ENCODE measurements at places on chromosomes 2 and 18.

DNA sequence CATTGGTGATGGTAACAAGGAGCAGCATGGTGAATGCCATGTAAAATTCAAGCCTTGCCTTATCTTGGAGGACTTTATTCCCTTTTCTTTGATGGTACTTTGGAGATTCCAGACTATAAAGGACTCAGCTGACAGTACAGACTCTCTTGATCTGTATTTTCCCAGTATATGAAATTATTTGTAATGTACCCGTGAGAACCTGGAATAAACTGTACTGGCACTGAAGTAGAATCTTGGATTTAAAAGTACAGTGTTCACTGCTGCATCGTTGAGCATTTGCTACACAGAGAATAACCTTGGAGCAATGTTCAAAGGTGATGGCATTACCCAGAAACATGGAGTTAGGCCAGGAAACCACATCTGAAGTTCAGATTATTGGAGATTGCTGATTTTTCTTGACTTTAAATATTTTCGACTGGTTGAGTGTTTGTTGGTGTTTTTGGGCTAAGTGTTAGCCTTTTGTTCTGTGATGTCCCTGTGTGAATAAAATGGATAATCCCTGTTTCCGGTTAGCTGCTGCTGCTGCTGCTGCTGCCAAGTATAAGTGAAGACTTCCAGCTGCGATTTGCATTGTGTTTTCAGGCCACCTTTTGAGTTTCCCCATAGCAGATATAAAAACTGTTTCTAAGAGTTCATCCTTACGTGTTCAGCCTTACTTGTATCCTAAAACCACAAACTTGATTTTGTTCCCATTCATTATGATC, 122.0 kb downstream of the SPTBN1 start:
- no peak for DNase-seq

DNA sequence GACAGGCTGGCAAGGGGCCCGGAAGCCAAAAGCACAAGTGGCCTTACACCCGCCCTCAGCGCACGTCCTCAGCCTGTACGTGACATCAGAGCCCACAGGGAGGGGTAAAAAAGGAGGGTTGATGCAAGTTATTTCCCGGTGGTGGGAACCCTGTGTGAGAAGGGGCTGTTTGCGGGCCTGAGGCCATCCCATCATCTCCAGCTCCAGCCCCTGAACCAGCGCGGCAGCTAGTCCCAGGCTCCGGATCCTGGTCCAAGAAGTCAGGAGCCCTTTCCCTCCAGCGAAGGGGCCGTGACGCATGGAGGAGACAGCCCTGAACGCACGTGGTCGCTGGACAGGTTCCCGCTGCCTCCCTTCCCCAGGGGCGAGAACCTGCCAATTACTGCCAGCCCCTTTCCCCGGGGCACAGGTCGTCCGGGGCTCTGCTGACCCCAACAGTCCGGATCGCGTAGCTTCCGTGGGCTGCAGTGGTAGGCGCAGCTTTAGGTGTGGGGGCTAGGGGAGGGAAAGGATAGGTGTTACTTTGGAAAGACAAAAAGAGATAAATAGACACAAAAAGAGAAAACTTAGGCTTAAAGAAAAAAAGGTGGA, 1.3 kb upstream of the LRP2 start:
- peak; percentile 54 for DNase-seq

DNA sequence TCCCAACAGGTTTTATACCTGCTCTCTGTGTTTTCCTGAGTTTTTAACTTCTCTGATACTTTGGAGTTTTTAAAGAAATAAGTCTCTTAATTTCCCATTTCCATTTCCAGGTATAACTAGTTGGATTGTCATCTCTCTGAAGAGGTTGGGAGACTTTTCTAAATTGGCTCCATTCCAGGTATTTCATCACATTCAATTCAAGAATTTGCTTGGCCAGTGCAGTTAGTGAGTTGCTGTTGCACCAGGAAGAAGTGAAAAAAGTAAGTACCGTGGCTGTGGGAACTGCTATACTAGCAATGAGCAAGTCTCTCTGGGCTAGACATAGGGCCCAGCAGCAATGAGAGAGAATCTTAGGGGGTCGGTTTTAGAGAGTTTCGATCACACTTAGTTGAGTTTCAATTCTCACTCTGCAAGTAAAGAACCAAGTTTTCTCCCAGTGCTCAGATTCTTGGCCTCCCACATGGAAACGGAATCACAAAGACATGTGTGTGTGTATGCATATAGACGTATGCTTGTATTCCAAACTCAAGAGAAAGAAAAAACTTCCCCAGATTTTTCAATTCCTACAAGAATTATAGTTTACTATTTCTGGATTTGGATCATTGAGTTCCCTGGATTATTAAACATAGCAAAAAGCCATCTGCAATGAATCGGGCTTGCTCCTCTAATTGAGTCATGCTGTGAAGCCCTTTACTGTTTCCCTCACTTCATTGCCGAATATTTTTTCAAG, 894.4 kb downstream of the BCL11A start:
- DNase-seq, result no peak

GRCh38 chr2:21256006-21256405, 132.2 kb downstream of the TDRD15 start:
- DNase-seq, result no peak

- DNase-seq, result no peak
These were observed 170.9 kb upstream of the GATA6 start for GRCh38 chr18:21998486-21998885.

DNA sequence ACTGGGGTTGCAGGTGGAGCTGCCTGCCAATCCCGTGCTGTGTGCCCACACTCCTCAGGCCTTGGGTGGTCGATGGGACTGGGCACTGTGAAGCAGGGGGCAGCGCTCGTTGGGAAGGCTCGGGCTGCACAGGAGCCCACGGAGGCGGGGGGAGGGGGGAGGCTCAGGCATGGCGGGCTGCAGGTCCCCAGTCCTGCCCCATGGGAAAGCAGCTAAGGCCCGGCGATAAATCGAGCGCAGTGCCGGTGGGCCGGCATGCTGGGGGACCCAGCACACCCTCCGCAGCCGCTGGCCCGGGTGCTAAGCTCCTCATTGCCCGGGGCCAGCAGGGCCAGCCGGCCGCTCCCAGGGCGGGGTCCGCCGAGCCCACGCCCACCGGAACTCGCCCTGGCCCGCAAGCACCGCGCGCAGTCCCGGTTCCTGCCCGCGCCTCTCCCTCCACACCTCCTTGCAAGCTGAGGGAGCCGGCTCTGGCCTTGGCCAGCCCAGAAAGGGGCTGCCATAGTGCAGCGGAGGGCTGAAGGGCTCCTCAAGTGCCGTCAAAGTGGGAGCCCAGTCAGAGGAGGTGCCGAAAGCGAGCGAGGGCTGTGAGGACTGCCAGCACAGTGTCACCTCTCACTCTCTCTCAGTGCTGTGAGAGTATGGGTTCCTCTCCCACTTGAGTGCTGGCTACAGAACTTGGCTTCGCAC, 1210.6 kb upstream of the NXPH2 start:
- no peak for DNase-seq

GRCh38 chr2:1484131-1484884, 71.0 kb downstream of the TPO start:
- DNase-seq, result no peak

DNA sequence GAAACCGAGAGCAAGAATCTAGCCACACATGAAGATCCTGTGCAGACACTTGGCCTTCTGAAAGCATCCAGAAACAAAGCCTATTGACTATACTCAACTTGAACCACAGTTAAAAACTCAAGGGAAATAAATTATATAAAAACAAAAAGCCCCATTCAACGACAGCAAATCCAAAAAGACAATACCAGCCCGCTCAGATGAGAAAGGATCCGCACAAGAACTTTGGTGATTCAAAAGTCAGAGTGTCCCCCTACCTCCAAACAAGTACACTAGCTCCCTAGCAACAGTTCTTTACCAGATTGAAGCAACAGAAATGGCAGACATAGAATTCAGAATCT, 163.2 kb downstream of the WDPCP start:
- DNase-seq, result no peak

All from Karpas-422 (cell line).